ENCODE measurements at places on chromosomes 7 and 10.

DNA sequence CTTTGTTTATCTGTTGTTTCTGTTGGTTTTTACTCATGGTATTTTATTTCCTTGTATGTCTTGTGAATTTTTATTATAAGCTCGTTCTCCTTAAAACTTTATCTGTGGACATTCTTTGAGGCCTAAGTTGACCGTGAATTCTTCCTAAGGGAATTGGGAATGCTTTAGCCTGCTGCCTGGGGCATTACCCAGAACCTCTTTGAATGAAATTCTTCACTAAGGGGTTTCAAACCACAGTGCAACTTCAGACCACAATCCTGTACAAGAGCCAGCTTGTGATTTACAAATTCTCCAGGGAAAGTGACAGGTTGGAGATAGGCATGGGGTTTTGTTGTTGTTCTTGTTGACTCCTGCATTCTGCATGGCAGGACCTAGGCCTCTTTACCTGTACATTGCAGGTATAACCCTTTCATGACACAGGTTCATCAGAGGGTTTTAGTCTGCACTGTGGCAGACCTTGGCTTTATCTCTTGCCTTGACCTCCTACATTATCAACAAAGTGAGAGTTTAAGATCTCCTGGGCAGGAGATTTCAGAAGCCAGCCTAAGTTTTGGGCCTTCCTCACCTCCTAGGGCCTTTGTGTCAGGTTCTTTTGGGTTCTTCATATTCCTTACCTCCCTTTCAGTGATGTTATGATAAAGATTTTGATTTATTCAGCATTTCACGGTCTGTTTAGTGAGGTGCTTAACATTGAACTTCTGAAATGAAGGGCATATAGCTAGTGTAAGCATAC is 70.2 kb downstream of the ABCC2 start:
- no peak for DNase-seq

- no peak for DNase-seq
These were observed 304.7 kb downstream of the ARHGAP12 start for GRCh38 chr10:31623947-31624346.

DNA sequence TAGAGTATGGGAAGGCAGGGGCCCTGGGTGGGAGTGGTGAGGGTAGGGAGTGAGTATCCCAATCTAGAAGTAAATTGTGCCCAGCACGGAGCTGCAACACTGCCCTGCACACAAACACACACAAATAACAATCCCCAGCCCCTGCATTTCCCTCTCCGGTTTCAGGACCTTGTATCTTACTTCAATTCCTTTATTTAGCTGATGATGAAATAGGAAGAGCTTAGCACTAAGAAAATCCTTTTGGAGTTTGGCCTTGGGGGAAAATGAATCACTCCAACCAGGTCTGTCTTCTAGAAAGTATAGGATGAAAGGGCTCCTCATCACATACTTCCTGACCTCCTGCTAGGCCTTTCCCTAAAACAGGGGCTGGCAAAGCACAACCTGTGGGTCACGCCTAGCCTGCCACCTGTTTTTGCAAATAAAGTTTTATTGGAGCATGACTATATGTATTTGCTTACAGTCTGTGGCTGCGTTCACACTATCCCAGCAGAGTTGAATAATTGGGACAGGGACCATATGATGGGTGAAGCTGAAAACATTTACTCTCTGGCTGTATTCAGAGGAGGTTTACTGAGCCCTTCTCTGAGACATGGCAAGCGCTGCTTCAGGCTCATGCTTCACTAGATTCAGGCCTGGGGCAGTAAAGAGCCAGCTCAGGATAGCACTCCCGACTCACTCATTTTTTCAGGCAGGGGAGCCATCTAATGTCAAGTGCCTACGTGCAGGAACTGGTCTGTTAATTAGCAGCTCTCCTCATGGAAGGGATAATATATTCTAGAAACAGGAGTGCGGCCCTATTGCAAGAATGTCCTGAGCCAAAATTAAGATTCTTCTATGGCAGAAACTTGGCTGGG is 111.0 kb downstream of the EGFR start:
- no peak for DNase-seq

DNA sequence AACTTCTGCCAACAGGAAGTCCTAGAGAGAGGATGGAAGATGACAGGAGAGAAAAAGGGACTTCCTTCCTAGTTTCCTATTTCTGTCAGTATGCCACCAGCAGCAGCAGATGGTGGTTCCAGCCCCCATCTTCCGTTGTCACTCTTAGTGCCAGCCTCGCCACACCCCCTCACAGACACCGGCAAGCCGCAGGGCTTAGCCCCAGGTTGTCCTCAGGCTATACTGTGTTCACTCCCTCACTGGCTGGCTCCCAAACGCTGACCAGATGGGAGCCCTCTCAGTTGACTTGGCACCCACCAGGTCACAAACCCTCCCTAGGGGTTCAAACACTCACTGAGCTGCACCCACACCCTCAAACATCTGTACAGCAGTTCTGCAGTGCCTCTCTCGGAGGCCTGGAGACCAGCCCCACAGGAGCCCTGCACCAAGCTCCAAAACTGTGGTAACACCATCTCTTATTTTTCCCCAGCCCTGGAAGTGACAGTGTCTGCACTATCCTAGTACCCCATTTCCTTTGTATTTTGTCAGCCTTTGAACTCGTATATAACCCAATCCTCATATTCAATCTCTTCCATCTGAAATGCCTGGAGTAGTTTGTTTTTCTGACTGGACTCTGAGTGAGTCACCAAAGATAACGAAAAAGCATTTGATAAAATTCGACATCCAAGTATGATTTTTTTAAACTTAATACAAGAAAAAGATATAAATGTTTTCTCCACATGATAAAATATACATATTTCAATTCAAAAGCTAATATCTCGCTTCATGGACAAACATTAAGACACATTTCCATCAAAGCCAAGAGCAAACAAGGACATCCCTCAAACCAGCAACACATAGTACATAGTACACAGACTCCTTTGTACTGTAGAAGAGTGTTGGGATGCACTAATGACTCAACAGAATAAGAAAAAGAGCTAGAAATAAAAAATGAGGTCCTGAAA is 34.5 kb downstream of the SMURF1 start:
- DNase-seq, result peak; percentile 3

DNA sequence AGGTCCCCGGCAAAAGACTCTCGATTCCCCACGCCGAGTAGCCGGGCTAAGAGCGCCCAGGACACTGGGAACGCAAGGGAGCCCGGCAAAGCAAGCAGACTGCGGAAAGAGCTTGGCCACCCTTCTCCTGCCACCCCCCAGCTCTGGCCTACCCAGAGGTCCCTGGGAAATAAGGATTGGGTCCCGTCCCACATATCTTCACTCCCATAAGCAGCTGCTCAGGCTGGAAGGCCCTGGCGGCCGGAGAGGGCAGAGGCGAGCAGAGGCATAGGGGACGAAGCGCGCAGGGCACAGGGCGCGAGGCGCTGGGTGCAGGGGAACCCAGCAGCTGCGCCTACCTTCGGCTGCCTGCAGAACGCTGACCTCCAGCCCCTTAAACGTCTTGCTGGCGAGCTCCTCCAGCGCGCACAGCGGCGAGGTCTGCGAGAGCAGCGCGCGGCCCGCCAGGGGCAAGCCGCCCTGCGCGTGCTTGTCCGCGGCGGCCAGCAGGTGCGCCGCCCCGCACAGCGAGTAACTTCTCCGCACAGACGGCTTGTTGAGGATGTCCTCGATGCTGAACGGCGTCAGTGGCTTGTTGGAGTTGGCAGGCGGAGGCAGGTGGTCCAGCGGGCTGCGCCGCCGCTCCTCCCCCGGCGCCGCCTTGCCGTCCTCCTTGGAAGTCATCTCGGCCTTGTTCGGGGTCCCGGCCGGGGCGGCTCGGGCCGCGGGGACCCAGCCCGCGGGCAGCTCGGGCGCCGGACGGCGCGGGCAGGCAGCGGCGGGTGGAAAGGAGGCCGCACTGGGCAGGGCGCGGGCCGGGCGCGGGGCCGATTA is 904 bp downstream of the LBX1 start:
- DNase-seq, result no peak

DNA sequence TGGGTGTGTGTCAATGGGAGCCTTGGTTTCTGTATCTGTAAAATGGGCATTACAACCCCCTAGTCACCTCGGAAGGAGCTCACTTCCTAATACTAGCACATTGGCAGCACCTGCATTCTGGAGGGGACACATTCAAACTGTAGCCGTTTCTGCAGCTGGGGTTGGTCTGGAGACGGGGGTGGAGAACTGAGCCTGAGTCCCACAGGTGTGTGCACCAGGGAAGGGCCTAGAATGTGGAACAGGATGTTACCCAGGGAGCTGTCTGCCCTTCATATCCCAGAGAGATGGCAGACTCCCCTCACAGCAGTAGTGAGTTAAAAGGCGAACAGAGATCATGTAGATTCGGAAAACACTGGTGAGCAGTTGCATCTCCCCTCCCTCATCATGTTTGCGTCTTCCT is 272.8 kb upstream of the ZNF32 start:
- no peak for DNase-seq

DNA sequence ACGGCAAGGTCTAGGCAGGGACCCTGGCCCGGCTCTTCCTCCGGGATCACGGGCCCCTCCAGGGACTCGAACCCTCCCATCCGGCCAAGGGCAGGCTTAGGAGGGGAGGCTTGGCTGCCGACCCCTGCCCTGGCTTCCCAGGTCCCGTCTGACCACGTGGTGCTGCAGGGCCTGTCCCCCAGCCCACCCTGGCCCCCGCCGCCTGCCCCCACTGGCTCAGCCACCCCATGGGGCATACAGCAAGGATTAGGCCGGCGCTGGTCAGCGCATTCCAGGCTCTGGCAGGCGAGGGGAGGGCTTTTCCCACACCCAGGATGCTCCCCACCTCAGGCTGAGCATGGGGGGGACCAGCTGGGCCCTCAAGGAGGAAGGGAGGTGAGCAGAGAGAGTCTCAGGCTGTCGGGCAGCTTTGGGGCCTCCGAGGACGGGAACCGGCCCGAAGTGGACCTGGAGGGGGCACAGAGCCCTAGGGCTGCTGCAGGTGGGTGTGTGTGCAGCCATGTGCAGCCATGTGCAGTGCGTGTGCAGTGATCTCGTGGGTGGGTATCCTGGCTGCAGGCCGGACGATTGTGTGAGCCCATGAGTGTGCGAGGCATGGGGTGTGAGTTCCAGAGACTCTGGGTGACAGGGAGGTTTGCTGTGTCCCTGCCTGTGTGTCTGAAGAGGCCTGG is 713 bp upstream of the GRIFIN start:
- no peak for DNase-seq

DNA sequence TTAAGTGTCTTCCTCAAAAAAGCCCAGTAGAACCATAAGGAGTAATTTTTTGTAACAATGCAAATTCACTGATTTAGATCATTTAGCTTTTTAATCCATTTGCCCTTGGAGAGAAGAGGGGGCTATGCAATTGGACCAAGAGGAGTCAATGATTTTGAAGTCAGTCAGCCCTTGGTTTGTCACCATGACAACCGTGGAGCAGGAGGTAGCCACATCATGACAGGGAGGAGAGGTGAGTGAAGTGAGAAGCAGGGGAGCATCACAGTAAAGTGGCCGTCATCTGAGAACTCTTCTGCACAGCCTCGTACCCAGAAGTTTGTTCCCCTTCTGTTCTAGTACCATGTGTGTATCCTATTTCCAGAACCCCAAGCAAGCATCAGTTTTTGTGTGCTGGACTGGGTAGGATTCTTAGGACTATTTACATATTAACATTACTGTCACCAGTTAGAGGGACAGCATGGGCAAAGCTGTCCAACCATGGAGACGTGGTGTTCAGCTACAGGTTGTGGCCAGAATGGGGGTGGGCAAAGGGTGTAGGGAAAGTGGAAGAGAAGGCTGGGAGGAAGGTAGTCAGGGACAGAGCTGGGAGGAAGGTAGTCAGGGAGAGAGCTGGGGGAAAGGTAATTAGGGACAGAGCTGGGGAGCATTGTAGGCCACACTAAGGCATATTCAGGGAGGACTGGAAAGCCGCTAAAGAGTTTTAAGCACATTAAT is 13.1 kb downstream of the UBE3C start:
- no peak for DNase-seq

DNA sequence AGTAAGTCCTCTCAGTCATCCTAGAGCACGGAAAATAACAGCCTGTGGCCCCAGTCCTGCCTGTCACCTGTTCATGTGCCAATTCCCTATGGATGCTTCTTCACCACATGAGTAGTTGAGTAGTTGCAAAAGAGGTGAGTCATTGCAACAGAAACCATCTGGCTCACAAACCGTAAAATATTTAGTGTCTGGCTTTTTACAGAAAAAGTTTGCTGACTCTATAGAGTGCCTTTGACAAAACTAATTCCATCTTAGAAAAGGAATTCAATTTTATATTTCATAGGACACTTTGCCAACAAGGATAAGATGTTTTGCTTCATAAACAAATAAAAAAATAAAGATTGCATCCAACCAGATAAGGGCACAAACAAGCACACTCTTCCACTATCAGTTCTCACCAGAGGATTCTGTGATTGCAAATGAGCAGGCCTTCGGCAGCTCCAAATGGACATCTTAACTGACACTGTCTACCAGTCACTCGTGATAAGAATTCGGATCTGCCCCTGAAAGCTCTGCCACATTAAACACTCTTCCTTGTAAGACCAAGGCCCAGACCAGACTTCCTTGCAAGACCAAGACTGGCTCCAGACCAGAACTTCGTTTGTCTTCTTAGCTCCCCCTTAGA is 242.7 kb upstream of the SEMA3C start:
- DNase-seq, result no peak

DNA sequence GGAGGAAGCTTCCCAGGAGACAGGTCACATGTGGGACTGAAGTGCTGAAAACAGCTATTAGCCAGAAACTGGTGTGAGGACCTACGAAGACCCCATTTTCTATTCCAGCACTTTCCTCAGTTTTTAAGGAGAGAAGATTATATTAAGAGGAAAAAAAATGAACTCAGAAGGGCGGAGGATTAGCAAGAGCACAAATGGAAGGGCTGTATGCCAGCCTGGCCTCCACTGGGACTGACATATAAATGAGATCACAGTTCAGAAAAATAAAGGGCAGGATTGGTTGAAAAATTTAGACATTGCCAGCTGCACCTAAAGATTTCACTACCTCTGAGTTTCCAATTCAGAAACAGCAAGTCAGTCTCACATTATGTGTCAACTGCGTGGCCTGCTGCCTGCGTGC is 53.0 kb downstream of the GSDME start:
- no peak for DNase-seq

- no peak for DNase-seq
These were observed 192.9 kb upstream of the SH2B2 start for GRCh38 chr7:102093599-102094315.

DNA sequence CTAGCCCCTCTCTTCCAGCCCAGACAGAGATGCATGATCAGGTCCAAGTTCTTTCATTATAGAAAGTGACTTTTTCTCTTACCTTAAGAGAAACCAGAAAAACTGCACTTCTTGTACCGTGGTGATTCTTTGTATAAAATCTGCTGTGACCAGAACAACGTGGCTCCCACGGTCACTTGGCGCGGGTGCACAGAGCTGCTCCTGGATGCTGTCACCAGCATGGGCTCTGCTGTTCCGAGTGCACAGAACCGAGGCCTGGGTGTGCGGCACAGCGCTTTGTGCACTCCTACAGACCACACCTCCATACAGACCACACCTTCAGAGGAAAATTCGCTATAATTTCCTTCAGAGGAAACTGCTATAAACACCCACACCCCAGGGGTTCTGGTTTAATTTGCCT is 26.0 kb downstream of the VIPR2 start:
- DNase-seq, result no peak
